ENCODE measurements at places on chromosomes 1 and 21.

- peaks cover 4% of the 10 kb centered on the region for H3K27me3 ChIP-seq
- DNase-seq = peak; percentile 30
- H3K4me3 ChIP-seq = peak overlapping the region; percentile 89
- H3K36me3 ChIP-seq = peaks cover 56% of the 10 kb centered on the region
- H3K4me1 ChIP-seq = peaks cover 36% of the 10 kb centered on the region
These were observed 642 bp downstream of the RSRP1 start for GRCh38 chr1:25246600-25247023.

DNA sequence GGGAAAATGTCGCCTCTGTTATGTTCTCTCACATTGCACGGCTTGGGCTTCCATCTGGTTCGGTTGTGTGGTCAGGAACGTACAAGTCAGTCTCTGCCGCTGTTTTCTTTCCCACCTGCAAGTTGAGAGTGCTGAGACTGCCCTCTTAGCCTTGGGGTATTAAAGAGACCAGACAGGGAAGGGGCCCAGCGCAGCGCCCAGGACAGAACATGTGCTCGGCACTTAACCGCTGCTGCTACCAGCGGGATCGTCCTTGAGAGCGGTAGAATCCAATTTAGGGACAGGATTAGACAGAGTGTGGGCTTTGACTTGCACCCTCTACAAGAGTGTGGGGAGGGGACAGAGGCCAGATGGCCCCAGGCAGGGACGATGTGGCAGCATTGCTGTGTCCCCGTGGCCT is 17.7 kb upstream of the AGPAT3 start:
- peaks cover 20% of the 10 kb centered on the region for H3K4me1 ChIP-seq
- no peak for DNase-seq
- H3K27ac ChIP-seq = peak overlapping the region; percentile 36

- H3K4me1 ChIP-seq = peaks cover 7% of the 10 kb centered on the region
- no peak for DNase-seq
- no peaks in the 10 kb centered on the region for H3K36me3 ChIP-seq
These were observed 1.6 kb downstream of the ALX3 start for GRCh38 chr1:110068646-110069403.

DNA sequence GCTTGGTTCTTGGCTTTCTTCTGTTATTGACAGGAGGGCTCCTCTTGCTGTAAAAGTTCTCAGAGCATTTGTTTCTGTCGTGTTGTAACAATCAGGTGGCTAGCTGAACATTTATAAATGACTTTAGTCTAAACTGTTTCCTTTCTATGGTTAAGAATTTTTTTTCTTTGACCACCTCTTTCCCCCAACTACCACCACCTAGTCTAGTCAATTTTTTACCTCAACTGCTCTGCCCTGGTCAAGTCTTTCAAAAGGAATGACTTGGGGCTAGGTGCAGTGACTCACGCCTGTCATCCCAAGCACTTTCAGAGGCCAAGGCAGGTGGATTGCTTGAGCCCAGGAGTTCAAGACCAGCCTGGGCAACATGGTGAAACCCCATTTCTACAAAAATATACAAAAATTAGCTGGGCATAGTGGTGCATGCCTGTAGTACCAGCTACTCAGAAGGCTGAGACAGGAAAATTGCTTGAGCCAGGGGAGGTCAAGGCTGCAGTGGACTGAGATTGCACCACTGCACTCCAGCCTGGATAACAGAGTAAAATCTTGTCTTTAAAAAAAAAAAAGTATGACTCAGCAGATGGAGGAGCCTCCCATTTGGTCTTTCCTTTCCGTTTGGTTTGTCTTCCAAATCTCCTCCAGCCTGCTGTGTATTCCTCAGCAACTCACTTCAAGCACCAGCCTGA is 40.7 kb downstream of the MAP3K21 start:
- no peak for DNase-seq
- no peak overlapping the region for H3K4me3 ChIP-seq
- H3K4me1 ChIP-seq = no peaks in the 10 kb centered on the region
- H3K27me3 ChIP-seq = peaks cover 7% of the 10 kb centered on the region
- no peak overlapping the region for H3K27ac ChIP-seq

- no peak for DNase-seq
- no peaks in the 10 kb centered on the region for H3K27me3 ChIP-seq
- H3K27ac ChIP-seq = no peak overlapping the region
- no peaks in the 10 kb centered on the region for H3K36me3 ChIP-seq
- no peak overlapping the region for H3K4me3 ChIP-seq
These were observed 199.9 kb upstream of the CHRM3 start for GRCh38 chr1:239186487-239186886.

DNA sequence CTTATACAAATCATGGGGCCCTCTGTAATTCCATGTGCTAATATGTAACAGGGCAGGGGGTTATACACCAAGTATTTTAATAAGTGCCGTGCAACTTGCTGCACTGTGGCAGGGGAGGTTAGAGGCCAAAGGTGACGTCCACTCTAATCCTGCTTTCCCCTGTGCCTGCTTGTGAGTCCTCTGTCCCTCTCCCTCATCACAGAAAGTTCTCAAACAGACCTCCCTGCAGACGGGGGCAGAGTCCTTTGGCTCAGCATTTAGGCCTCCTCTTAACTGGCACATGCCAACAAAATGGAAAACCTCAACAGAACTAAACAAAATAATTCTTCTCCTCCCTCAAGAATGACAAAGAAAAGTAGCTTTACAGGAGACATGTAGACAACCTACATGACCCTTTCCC is 2.9 kb downstream of the RXRG start:
- no peak overlapping the region for H3K27ac ChIP-seq
- no peak for DNase-seq
- H3K27me3 ChIP-seq = peaks cover 35% of the 10 kb centered on the region
